Hypothalamus (tissue), 51 donors: ENCODE measurements at places on chromosomes 6 and 20.

GRCh38 chr6:15832841-15833240 lies 170.0 kb upstream of the DTNBP1 start:
- no peak for DNase-seq

GRCh38 chr6:62707914-62708313 lies 421.9 kb upstream of the KHDRBS2 start:
- no peak for DNase-seq

DNA sequence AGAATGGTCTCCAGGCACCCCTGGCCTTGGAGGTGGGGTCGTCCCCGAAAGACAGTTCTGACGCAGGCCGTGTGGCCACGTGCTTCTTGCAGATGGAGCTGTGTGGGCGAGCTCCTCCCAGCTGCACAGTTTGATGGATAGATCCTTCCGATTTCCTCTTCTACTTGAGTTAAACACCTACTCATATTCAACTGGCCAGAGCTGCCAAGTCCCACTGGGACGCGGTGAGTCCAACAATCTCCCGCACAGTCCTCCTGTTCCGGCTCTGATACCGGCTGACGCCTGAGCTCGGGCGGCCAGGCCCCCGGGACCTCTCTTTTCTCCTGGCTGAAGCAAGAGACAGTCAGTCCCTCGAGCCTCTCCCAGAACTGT lies 57.9 kb upstream of the DACT2 start:
- no peak for DNase-seq

DNA sequence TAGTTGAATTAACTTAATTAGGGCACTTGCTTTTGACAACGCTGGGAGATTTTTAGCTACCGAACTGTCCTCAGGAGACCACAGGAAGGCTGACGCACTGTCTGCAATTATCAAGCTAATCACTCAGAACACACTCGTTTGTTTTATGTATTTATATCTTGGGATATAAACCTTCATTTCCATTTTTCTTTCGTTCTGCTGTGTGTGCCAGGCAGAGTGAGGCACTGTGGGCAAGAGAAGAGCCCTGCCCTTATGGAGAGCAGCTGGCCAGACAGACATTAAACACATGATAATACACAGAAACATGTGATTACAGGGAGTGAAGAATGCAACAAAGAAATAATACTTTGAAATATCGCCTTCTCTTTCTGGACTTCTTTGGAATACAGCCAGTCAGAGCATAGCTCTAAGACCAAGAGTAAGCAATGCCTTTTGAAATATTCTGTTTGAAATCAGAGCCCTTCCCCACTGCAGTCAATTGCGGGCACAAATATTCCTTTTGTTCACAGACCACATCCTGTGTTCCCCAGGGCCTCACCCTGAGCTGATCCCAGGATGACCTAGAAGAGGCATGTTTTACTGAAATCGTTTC lies 96.8 kb downstream of the ANKRD60 start:
- no peak for DNase-seq

GRCh38 chr6:3297006-3297405 lies 38.3 kb downstream of the PSMG4 start:
- DNase-seq = no peak

DNA sequence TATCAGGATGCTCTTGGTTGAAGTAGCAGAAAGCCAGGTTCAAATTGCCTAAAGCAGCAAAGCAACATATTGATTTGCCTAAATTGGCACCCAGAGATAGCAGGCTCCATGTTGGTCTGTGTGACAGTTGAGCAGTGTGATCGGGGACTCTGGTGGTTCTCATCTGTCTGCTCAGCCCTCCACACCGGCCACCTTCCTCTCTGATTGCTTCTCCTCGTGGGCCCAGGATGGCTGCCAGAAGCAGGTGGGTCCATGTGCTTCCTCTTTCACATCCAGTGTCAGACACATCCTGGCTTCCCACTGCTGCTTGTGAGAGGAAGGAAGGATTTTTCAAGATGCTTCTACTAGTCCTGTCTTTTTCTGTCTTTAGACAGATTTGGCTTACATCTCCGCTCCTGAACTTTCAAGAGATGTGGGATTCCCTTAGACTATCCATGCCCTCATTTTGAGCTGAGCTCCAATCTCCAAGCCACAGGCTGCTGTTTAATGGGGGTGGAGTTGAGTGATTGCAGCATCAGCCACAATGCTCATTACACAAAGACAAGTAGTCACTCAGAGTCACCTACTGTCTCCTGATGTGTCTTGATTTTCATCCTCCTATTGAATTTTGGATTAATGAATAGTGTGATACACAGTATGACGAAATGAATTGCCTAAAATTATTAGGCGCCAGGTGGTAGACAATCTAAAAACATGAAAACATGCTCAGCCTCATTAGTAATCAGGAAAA lies 122.2 kb downstream of the ZDHHC14 start:
- no peak for DNase-seq
